IPS DF 6.9 (cell line): ENCODE measurements at places on chromosomes 11 and 22.

- DNase-seq: no peak
- H3K27ac ChIP-seq: no peak overlapping the region
- no peaks in the 10 kb centered on the region for H3K4me1 ChIP-seq
Observed at GRCh38 chr11:1876361-1877063, 15.2 kb downstream of the PRR33 start.

DNA sequence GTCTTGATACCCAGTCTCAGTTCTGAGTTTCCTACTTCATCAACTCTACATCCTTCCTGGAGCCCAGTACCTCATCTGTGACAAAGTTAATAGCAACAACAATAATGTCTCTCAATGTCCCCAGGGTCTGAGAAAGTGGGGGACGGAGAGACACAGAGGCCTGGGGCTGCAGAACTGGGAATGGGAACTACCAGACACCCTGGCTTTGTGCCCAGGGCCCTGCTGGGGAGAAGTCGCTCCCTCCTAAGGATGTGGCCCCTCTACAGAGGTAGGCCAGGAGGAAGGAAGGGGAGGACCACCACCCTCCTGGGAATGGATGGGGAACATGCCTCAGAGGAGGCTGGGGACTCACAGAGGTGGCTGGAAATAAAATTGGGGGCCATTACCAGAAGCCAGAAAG lies 5.5 kb downstream of the PRG3 start:
- no peak for DNase-seq
- no peak overlapping the region for H3K4me3 ChIP-seq
- H3K36me3 ChIP-seq: no peaks in the 10 kb centered on the region
- H3K4me1 ChIP-seq: no peaks in the 10 kb centered on the region; the same call in 1 of the 2 replicates
- H3K27ac ChIP-seq: no peak overlapping the region

DNA sequence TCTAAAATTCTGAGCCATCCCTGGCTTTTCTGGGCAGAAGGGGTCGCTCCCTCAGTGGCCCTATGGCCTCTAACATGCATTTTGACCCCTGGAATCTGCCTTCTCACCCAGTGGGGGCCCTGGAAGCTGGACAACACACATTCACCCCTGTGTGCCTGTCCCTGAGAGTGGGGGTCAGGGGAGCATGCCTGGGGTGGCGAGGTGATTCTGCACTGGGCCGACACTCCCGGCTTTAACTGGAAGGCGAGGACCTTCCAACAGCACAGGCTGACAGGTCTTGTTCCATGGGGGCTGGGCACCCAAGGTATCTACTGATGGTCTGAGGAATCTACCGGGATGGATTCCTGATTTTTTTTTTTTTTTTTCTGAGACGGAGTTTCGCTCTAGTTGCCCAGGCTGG lies 10.7 kb downstream of the PPM1F start:
- H3K27ac ChIP-seq: no peak overlapping the region
- H3K4me3 ChIP-seq: no peak overlapping the region
- no peaks in the 10 kb centered on the region; the same call in 1 of the 2 replicates for H3K36me3 ChIP-seq
- H3K4me1 ChIP-seq: no peaks in the 10 kb centered on the region
- no peak for DNase-seq

GRCh38 chr11:3073029-3073435 lies 15.8 kb upstream of the CARS1 start:
- H3K36me3 ChIP-seq: no peaks in the 10 kb centered on the region
- H3K27me3 ChIP-seq: no peaks in the 10 kb centered on the region
- no peaks in the 10 kb centered on the region for H3K4me1 ChIP-seq
- H3K4me3 ChIP-seq: no peak overlapping the region
- no peak overlapping the region for H3K27ac ChIP-seq

DNA sequence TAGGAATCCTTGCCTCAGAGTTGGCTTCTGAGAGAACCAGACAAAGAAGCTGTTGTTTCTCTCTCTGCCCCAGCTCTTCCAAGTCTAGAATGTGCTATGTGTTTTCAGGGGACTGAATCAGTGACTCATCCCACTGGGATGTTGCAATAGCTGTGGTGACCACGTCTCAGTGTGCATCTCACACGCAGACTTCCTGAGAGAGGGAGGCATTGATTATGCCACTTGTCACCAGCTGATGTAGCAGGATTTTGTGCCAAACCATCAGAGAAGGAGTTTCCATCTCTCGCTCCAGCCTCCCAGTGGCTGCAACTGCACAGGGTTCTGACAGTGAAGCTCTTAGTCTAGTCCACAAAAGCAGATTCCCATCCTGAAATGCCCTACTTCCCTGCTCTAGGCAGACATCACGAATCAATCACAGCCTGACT lies 455.8 kb downstream of the MIAT start:
- no peak overlapping the region for H3K4me3 ChIP-seq
- H3K27ac ChIP-seq: no peak overlapping the region
- peaks cover 2% of the 10 kb centered on the region for H3K4me1 ChIP-seq
- DNase-seq: no peak
- H3K36me3 ChIP-seq: no peaks in the 10 kb centered on the region

GRCh38 chr11:29368126-29368525 lies 648.7 kb downstream of the KCNA4 start:
- H3K4me3 ChIP-seq: no peak overlapping the region
- no peaks in the 10 kb centered on the region for H3K36me3 ChIP-seq
- H3K4me1 ChIP-seq: no peaks in the 10 kb centered on the region
- H3K27ac ChIP-seq: no peak overlapping the region
- peaks cover 15% of the 10 kb centered on the region; the same call in 1 of the 2 replicates for H3K27me3 ChIP-seq

GRCh38 chr11:10377183-10377582 lies 72.3 kb downstream of the ADM start:
- no peak overlapping the region for H3K4me3 ChIP-seq
- no peak overlapping the region for H3K27ac ChIP-seq
- no peak for DNase-seq
- H3K4me1 ChIP-seq: no peaks in the 10 kb centered on the region

DNA sequence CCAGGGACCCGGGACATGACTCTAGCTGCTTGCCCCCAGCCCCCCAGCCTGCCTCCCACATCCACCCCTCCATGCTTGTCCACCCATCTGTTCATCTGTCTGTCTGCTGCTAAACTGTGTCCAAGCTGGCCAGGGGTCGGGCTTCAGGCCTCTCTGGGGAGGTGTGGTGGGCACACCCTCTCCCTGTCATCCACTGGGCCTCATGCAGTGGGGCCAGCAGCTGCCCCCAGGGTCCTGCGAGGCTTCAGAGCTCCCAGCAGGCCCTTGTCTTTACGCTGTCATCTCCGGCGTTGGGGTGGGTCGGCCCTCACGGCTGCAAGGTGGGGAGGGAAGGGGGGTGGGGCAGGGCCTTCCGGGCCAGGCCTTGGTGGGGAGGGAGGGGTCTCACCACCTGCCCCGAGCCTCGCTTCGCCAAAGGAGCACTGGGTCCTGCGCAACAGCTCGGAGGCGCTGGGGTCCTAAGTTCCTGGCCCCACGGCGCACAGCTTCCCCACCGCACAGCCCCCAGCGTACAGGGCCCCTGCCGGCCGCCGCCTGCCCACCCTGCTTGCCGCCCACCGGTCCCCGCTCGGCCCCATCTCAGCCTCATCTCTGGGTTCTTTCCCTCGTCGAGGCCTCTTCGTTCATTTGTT lies 26.7 kb downstream of the MOB2 start:
- no peak overlapping the region for H3K27ac ChIP-seq
- DNase-seq: no peak
- peaks cover 8% of the 10 kb centered on the region; the same call in 1 of the 2 replicates for H3K36me3 ChIP-seq

GRCh38 chr11:14544611-14545010 lies 24.4 kb upstream of the PSMA1 start:
- H3K4me1 ChIP-seq: no peaks in the 10 kb centered on the region; the same call in 1 of the 2 replicates
- no peak overlapping the region for H3K4me3 ChIP-seq
- H3K27ac ChIP-seq: no peak overlapping the region
- no peak for DNase-seq
- no peaks in the 10 kb centered on the region for H3K36me3 ChIP-seq

DNA sequence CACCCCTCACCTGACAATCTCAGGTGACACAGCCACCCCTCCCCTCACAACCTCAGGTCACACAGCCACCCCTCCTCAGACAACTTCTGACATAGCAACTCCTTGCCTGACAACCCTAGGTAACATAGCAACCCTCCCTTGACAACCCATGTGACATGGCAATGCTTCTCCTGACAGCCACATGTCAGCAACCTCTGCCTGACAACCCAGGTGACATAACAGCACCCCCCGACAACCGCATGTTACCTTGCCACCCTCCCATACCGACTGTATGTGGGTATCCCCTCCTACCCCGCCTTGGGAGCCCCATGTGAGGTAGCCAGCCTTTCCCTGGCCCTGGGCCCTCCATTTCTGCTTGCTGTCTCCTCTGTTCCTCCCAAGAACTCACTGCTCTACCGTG lies 77.7 kb upstream of the B3GAT1 start:
- H3K4me1 ChIP-seq: no peaks in the 10 kb centered on the region
- no peak for DNase-seq
- no peak overlapping the region for H3K4me3 ChIP-seq

GRCh38 chr11:93100211-93100610 lies 97.6 kb downstream of the SLC36A4 start:
- no peak for DNase-seq
- no peak overlapping the region for H3K27ac ChIP-seq
- H3K4me1 ChIP-seq: peaks cover 2% of the 10 kb centered on the region; the same call in 1 of the 2 replicates
- H3K36me3 ChIP-seq: no peaks in the 10 kb centered on the region

DNA sequence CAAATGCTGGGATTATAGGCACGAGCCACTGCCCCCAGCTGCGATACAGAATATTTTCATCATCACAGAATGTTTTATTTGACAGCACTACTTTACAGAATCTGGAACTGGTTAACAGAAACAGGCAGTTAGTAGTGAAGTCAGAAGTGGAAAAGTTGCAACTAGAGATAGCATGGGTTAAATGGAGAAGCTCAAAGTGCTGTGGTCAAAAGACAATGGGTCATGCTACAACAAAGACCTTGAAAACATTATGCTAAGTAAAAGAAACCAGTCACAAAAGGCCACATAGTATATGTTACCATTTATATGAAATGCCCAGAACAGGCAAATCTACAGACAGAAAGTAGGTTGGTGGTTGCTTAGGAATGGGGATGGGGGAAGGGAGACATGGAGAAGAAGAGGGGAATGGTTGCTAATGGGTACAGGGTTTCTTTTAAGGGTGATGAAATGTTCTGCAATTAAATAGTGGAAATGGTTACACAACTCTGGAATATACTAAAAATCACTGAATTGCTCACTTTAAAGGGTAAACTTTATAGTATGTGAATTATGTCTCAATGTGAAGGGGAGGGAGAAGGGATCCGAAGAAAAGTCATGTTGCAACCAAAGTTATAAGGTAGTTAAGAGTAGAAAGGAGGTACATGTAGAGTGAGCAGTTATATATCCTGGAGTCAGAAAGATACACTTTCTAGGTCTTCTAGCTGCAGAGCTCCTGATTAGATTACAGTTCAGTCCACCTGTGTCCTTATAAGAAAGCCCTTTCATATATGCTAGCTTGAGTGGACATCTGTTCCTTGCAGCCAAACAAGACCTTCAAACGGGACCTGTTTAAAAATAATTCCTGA lies 46.3 kb upstream of the RAPSN start:
- no peak overlapping the region for H3K27ac ChIP-seq
- no peaks in the 10 kb centered on the region for H3K27me3 ChIP-seq
- no peaks in the 10 kb centered on the region; the same call in 1 of the 2 replicates for H3K4me1 ChIP-seq
- no peak for DNase-seq
- H3K4me3 ChIP-seq: no peak overlapping the region
- no peaks in the 10 kb centered on the region for H3K36me3 ChIP-seq

- H3K27ac ChIP-seq: no peak overlapping the region
- no peaks in the 10 kb centered on the region for H3K27me3 ChIP-seq
- no peak overlapping the region for H3K4me3 ChIP-seq
- H3K4me1 ChIP-seq: peaks cover 2% of the 10 kb centered on the region; the same call in 1 of the 2 replicates
- no peak for DNase-seq
Observed at GRCh38 chr11:58647141-58647699, 24.8 kb downstream of the CNTF start.

DNA sequence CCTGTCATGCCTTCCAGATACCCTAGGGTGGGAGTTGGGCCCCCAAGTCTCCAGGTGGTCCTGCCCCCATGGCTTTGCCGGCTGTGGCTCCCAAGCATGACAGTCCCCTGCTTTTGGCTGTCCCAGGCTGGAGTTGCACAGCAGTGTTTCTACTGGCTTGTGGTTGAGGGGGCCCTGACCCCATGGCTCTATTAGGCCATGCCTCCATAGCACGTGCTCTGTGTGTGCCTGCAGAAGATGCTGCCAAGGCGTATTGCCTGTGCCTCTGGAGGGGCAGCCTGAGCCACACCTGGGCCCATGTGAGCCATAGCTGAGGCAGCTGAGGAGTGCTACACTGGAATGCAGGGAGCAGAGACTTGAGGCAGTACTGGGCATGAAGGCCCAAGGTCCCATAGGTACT lies 25.4 kb upstream of the CD81 start:
- H3K4me1 ChIP-seq: no peaks in the 10 kb centered on the region
- DNase-seq: no peak
- peaks cover 2% of the 10 kb centered on the region; the same call in 1 of the 2 replicates for H3K27me3 ChIP-seq
- no peak overlapping the region for H3K4me3 ChIP-seq
- H3K27ac ChIP-seq: no peak overlapping the region
- H3K36me3 ChIP-seq: no peaks in the 10 kb centered on the region

DNA sequence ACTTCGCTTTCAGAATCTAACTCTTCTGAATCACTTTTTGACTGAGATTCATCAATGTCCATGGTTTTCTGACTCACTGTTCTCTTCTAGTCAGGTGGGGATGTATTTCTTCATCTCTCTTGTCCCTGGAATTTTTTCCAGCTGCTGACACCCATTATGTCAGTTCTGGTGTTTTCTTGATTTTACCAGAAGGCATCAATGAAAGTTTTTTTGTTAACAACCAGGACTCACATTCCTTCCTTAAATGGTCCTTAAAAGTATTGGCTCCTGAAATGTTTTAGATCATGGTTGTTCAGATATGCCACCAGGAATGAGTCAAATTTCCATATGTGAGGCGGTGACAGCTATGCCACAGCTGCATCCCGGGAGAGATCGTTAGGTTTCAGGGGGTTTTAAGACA lies 12.9 kb downstream of the MICAL2 start:
- H3K4me3 ChIP-seq: no peak overlapping the region
- H3K27me3 ChIP-seq: no peaks in the 10 kb centered on the region; the same call in 1 of the 2 replicates
- H3K27ac ChIP-seq: no peak overlapping the region

DNA sequence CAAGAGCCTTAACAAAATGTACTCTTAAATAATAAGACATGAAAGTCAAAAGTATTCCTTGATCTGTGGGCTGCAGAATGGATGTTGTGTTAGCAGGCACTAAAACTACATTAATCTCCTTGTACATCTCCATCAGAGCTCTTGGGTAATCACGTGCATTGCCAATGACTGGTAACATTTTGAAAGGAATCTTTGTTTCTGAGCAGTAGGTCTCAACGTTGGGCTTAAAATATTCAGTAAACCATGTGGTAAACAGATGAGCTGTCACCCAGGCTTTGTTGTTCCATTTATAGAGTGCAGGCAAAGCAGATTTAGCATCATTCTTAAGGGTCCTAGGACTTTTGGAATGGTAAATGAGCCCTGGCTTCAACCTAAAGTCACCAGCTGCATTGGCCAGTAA lies 152.9 kb downstream of the PKNOX2 start:
- no peak overlapping the region for H3K4me3 ChIP-seq
- no peaks in the 10 kb centered on the region for H3K36me3 ChIP-seq
- peaks cover 7% of the 10 kb centered on the region for H3K4me1 ChIP-seq
- no peak overlapping the region for H3K27ac ChIP-seq
- DNase-seq: no peak
- no peaks in the 10 kb centered on the region for H3K27me3 ChIP-seq
